Lower leg skin (tissue), 4 donors: ENCODE measurements at places on chromosomes 13 and 19.
A peak's percentile ranks its signal among the peaks of the same experiment; 100 is the strongest.

- no peak for DNase-seq
Measured at GRCh38 chr19:1752009-1752756, 1.1 kb upstream of the ONECUT3 start.

- no peak for DNase-seq
Measured at GRCh38 chr13:91426913-91427312, 28.5 kb downstream of the GPC5 start.

DNA sequence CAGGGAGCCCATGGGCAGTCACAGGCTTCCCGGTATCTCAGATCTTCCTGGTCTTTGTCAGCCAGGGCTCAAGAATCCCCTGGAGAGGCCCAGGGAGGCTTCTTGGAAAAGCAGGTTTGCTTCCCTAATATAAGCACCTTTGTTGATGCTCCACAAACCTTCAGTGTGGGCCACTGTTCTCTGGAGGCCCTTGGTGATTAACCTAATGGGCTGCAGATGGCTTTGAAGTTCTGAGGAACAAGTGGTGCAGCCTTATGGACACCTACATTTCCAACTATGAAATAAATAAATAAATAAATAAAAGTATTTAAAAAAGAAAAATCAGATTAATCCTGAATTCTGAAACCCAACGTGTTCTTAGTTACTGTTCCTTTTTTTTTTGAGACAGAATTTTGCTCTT is at the start of gene BSPH1:
Gene BSPH1, minus strand, starts transcription at position 101 of the 400 bp plus-strand sequence. Its CDS starts 89 bp downstream, at position 12.
- DNase-seq, result no peak

- DNase-seq, result no peak
Measured at GRCh38 chr19:5877882-5878281, 7.5 kb upstream of the FUT5 start.

GRCh38 chr19:40585241-40585981 is 8.7 kb downstream of the SHKBP1 start:
- no peak for DNase-seq

- no peak for DNase-seq
Measured at GRCh38 chr13:102935896-102936321, 90.1 kb downstream of the ERCC5 start.

- no peak for DNase-seq
Measured at GRCh38 chr13:23941211-23941610, 43.9 kb upstream of the C1QTNF9B start.

DNA sequence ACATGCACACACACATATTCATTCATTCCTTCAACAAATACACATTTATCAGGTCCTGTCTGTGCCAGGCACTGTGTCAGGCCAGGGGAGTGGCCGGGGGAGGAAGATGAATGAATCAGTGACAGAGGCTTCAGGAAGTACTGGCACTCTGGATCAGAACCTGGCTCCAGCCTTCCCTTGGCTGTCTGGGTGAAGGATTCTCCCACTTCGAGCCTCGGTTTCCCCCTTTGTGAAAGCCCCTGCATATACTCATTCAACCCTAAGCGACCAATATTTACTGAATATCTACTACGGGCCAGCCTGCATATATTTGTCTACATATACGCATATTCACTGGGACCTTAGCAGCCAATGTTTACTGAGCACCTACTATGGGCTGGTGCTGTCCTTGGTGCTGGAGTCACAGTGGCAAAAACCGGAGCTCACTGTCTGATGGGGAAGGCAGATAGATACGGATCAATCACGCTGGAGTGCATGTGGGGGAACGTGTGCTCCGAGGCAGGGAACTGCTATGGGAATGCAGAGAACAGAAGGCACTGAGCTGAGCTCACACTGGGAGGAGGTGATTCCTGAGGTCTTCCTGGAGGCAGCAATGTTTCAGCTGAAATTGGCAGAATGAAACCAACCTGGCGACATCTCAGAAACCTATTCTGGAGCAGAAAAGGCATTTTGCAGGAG is 636 bp upstream of the ZNF579 start:
- DNase-seq, result no peak

DNA sequence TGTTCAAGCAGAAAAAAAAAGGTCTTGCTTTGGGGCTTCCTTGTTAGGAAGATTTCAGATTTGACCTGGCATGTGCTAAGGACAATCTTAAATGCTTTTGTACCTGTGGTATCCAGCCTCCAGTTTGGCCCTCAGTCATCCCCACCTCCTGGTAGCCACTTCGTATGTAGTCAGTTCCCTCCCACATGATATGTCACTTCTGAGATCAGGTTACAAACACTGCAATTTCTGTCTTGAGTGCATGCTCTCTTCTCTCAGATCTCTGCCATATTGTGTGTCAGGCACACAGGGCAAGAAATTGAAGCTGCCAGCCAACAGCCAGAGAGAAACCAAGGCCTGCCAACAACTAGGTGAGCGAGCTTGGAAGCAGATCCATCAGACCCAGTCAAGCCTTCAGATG is 60.3 kb upstream of the STARD13 start:
- DNase-seq, result no peak

DNA sequence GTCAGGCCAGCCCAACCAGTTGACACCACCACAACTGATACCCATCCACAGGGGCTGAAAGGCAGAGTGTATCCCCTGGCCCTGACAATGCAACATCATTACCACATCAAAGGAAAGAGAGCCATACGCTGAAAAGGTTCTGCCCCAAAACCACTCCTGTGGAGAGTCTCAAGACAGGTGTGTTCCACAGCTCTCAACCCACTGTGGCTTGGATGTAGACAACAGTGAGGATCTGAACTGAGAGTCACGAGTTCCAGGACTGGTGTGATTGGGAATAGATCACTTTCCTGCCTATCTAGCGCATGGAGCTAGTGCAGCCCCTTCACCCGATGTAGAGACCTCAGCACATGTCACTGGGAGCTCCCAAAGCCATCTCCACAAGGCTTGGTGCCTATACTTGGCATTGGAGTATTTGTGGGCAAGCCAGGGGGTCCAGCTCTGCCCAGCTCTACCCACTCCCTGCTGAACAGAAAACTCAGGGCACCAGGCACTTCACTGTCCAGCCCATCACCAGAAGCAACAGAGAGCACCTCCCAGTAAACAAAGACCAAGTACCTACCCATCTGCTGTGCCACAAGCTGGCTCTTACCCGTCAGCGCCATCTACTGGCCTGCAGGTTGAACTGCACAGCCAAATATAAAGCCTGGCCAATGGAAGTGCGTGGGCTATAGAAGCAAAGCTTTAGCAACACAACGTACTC is 579.5 kb downstream of the UQCRFS1 start:
- no peak for DNase-seq

DNA sequence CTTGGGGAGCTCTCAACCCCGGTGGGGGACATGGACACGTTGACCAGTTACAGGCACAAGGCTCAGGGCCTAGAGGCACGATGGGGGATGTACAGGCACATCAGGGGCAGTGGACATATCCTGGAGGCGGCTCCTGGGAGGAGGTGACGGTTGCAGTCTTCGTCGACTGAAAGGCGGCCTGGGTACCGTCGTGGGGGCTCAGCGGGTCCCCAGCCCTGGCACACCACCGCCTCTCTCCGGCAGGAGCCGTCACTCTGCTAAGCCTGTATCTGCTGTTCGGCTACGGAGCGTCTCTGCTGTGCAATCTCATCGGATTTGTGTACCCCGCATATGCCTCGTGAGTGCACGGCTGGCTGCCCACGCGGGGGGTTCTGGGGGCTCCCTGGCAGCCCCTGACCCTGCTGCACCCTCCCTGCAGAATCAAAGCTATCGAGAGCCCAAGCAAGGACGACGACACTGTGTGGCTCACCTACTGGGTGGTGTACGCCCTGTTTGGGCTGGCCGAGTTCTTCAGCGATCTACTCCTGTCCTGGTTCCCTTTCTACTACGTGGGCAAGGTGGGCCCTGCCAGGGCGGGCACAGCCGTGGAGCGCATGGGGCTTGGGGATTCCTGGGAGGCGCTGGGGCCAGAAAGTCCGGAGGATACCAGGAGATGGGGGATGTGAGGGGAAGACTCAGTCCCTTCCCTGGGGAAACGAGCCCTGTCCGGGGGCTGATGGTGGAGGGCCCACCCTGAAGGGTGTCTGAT is 4.2 kb downstream of the REEP6 start:
- no peak for DNase-seq

DNA sequence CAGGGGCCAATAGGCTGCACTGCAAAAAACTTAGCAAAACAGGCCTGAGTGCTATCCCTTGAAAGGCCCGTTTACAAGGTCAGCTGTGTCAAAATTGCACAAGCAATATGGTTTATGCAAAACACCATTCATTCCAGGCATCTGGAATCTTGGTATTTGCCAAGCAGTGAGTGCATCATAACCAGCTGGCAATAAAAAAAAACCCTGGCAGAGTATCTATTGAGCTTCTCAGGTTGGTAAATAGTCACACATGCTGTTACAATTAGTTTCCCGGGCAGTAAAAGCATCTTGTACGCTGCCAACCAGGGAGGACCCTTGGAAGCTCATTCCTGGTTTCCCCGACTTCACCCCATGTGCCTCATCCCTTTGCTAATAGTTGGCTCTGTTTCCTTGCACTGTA is 21.3 kb downstream of the ZNF77 start:
- DNase-seq, result peak; percentile 86

- DNase-seq, result no peak
Measured at GRCh38 chr13:60509601-60510386, 112.8 kb downstream of the TDRD3 start.

DNA sequence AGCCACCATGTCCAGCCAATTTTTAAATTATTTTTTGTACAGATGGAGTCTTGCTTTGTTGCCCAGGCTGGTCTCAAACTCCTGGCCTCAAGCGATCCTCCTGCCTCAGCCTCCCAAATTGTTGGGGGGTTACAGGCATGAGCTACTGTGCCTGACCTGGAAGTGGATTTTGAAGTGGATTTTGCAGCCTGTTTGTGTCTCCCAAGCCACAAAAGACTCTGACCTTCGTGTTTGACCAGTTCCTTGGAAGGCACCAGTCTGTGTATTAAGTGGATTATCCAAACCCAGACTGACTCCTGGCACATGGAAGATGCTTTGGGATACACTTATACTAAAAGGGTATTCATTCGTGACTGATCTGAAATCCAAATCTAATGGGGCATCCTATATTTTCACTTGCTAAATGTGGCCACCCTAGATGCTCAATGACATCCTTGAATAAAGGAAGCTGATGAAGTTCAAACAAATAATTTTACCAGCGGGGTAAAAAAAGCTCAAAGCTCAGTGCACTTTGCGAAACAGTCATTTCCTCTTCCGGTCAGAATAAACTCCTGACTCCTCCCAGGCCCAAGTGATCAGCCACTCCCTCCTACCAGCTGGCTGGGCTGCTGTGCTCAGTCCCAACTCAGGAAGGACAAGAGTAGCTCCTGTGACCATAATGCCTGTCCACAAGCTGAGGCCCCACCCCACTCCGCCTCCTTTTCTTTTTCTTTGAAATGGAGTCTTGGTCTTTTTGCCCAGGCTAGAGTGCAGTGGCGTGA is 32.6 kb upstream of the GATAD2A start:
- DNase-seq, result no peak

- no peak for DNase-seq
Measured at GRCh38 chr13:104017317-104017716, 951.1 kb upstream of the SLC10A2 start.

DNA sequence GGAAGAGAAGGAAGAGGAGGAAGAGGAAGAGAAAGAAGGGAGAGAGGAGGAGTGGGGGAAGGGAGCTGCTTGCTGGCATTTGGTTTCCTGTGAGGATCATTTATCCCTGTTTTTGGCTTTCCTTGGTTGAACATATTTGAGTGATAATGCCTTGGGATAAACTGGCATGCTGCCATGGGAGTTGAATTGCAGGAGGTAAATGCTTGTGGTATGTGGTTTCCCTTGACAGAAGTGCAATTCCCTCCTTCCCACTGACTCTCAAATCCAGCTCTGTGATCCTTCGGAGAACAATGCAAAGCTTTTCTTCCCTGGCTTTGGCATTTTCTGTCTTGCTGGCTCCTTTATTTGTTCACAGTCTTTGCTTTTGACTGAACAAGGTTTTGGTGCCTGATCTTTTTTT is 27.2 kb upstream of the CBY2 start:
- DNase-seq, result peak; percentile 28

DNA sequence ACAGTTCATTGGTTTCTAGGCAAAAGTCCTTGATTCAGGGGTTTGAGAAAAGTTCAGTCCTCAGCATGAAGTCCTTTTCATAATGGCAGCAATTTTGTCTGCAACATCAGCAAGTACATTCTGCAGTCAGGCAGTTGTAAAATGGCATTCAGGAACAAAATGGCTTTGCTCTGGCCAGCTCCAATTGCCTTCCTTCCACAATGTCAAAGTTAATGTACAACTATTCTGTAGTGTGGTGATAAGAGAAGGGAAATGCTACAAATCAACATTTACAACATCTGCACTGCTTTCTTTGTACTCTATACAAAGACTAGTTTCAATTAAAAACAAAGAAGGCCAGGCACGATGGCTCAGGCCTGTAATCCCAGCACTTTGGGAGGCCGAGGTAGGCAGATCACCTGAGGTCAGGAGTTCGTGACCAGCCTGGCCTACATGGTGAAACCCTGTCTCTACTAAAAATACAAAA is 1.8 kb upstream of the NEK3 start:
- no peak for DNase-seq

DNA sequence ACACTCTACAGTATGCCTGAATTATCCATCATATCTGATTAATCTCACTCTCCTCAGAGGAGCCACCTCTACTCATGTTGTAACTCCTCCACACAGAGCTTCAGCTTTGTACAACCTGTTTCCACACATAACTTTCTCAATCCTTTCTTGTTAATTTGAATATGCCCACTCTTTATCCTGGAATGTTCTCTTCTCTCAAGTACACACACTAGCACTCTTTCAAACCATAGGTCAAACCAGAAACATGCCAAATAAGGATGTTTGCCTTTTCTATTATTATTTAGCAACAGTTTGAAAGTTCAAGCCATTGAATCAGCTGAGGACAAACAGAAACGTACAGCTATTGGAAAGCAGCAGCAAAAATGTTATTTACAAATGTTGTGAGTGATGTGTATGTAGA is 110.3 kb downstream of the MIPEP start:
- DNase-seq, result no peak

DNA sequence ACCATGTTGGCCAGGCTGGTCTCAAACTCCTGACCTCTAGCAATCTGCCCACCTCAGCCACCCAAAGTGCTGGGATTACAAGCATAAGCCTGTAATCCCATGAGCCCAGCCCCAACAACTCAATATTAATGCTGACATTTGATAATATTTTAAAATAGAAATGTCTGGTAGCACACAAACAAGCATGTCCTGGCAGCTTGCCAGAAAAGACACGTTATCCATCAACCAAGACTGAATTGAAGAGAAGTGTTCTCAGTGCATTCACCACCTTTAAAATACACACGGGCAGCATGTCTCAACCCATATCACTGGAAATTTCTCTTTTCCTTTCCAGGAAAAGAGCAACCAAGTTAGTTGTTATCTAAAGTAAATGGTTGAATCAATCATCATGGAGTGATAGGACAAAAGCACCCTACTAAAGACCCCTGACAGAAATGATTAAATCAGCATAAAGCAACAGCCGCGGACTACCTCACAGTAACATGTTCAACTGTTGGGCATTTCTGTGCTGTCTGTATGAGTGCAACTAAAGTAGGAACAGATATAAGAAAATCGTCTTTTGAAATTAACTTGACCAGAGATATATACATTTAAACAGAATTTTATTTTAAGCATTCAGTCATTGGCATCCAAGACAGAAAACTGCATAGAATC is 25.0 kb downstream of the LHFPL6 start:
- DNase-seq, result no peak

GRCh38 chr19:38378866-38379265 is 4.5 kb downstream of the PSMD8 start:
- no peak for DNase-seq
